NCI-H187 treated with DMSO at 0.1 percent for 48 hours (cell line): ENCODE measurements at places on chromosomes 12 and 14.

DNA sequence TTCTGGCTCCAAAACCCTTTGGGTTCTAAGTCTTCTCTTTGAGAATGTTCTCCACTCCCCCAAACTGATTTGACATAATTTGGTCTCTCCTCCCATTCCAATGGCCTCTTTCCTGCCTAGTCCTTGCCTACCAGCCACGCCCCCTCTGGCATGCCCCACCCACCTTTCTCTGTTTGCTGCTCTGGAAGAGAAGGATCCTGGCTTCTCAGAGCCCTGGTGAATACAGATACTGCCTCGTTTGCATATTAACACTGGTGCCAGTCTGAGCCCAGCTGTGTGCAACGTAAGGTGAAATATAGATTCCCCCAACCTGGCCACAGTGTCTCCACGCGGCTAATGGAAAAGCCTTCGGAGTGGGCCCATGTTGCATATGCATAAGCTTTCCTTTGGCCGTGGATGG is 79.7 kb downstream of the PAPOLA start:
- no peak for DNase-seq

- DNase-seq, result no peak
These were observed 325.9 kb upstream of the LRFN5 start for GRCh38 chr14:41280745-41281144.

DNA sequence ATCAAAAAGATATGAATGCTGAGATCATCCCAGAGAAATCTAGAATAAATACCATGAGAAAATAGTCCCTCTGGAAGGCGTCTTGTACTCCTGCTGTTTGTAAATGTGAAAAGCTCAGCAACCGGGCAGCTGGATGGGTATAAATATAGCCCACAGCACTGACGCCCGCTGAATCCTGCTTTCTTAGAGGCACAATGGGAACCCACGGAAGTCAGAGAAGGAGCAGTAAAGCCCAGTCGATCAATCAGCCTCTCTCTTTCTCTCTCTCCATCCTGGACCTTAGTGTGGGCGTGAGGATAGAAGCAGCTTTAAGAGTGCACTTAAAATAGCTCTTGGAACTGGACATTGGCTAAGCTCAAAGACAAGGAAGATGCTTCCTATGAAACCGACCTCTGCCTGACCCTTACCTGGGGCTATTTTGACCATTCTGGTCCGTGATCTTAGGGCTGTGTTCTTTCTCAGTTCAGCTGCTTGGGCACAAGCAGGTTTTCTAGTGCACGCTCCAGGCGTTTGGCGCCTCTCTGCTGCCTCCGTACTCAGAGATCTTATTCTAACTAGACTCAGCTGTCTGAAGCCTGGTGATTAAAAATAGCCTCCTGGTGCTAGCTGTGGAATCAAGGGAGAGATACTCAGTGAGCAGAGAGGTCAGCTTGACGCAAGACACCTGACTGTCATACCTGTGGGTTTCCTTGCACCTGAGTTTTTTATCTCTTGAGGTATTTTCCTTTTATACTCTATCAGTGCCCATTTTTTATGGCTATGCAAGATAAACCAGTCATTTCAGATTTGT is 144.6 kb downstream of the ETV6 start:
- no peak for DNase-seq

- no peak for DNase-seq
These were observed 4.3 kb downstream of the SLC2A14 start for GRCh38 chr12:7868391-7868790.

- no peak for DNase-seq
These were observed 1.0 kb downstream of the KLHL33 start for GRCh38 chr14:20434701-20435581.
